ENCODE measurements at places on chromosomes 6 and 20.
A peak's percentile ranks its signal among the peaks of the same experiment; 100 is the strongest.

GRCh38 chr6:38269461-38270172 is 370.1 kb downstream of the BTBD9 start:
- no peak for DNase-seq

- no peak for DNase-seq
Measured at GRCh38 chr20:32237419-32237818, 29.7 kb downstream of the POFUT1 start.

DNA sequence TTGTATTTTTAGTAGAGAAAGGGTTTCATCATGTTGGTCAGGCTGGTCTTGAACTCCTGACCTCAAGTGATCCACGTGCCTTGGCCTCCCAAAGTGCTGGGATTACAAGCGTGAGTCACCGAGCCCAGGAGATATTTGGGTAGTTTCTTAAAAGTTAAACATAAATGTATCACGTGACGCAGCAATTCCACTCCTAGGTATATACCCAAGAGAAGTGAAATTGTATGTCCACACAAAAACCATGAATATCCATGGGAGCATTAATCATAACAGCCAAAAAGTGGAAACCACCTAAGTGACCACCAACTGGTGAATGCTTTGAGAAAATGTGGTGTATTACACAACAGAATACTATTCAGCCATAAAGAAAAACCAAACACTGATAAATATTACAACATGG is 164.8 kb downstream of the MRPL14 start:
- DNase-seq: no peak

- DNase-seq: no peak
Measured at GRCh38 chr20:36862857-36863668, 12.9 kb upstream of the TLDC2 start.

DNA sequence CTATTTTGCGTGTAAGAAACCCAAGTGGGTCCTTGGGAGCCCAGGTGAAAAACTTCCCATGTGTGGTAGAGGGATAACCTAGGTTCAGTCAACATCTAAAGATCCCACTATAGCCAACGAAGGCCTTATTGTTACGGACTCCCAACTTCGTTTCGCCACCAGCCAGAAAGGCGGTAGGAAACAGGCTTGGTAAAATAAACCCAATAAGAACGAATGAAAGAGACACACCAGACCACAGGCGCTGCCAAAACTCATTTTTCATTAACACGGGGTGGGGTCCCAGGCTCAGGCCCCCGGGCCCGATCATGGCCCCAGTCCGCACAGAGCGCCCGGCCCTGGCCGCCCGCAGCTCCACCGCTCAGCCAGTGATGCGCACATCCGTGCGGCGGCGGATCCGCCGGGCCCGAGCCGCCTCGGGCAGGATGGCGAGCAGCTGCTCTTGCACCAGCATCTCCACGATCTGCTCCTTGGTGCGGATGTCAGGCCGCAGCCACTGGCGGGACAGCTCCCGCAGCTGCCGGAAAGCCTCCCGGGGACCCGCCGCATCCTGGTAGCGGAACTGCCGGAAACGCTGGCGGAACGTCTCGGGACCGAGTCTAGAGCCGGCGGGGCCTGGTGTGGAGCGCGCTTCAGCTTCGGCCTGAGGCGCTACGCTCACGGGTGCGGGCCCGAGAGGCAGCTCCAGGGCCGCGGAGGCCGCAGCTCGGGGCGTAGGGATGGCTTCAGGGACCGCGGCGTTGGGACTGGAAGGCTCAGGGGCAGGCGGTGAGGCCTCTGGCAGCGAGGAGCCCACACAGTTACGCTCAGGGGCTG is 709 bp downstream of the SCAND1 start:
- no peak for DNase-seq

DNA sequence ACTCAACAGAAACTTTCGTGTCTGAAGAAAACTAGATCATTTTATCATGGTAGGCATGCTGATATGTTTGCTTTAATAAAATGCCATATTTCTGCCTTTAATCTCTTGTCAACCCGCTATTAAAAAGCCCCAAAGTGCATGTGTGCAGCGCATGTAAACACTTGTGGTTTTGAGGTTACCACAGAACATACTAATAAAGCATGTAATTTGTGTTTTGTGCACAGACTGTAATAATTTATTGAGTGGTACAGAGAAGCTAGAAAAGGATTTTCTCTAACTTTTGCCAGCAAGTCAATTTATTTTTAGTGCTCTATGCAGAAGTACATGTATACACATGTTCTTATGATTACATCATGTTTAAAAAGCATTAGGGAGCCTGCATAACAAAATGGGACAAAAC is 349.9 kb upstream of the SLC35B3 start:
- DNase-seq: no peak

DNA sequence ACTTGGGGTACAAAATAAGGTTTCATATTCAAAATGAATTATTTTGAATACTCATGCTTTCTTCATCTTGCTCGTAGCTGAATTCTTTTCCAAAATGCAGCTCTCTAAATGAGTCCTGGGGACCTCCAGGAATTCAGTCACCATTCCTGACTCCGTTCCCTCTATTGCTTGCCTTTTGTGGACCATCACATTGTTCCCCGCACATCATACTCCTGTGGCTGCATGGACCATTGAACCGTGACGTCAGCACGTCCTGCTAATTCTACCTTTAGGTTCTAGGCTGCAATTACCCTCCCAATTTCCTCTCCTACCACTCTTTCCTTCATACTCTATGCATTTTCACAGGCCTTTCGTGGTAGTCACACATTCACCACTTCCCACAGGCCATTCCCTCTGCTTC is 173.1 kb upstream of the ID4 start:
- DNase-seq: no peak

GRCh38 chr6:14260839-14261238 is 143.3 kb downstream of the CD83 start:
- DNase-seq: no peak

- DNase-seq: no peak
Measured at GRCh38 chr6:108838101-108838717, 10.0 kb upstream of the ARMC2 start.

GRCh38 chr6:131773284-131773950 is 34.4 kb upstream of the ENPP1 start:
- DNase-seq: no peak

- no peak for DNase-seq
Measured at GRCh38 chr20:33899106-33899505, 88.0 kb downstream of the CHMP4B start.

GRCh38 chr20:36098364-36098763 is 56.2 kb upstream of the EPB41L1 start:
- DNase-seq: peak; percentile 14

GRCh38 chr6:85360794-85361642 is 88.9 kb upstream of the NT5E start:
- DNase-seq: no peak

DNA sequence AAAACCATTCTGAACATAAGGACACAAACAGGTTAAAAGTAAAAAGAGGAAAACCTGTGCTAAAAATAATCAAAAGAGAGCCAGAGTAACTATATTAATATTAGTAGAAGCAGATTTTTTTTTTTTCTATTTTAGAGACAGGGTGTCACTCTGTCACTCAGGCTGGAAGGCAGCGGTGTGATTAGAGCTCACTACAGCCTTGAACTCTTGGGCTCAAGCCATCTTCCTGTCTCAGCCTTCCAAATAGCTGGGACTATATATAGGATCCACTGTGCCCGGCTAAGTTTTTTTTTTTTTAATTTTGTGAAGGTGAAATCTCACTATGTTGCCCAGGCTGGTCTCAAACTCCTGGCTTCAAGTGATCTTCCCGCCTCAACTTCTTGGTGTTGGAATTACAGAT is 33.4 kb upstream of the PLN start:
- no peak for DNase-seq

DNA sequence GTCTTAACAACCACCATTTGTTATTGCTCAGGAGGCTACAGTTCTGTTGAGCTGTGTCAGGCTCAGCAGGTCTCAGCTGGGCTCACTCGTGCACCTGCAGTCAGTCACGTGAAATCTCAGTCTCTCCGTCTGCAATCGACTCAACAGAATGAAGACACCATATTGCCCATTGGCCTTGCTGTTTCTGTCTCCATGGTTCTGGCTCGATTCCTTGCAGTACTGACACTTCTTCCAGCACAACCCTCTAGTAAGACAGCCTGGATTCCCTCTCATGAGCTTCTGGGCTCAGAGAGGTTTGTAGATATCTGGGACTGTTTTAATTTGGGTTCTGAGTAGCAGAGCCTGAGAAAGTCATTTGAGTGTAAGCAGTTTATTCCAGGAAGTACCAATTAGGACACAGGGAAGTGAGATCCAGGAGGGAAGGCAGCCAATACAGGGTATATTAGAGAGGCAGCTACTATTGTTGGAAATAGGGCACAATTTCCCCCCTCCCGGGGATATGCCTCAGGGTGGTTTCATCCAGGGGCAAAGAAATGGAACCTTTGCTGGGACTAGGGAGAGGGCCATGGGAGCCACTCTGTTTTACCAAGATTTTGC is 87.4 kb upstream of the RALGAPA2 start:
- DNase-seq: no peak

GRCh38 chr20:55934146-55934545 is 71.2 kb downstream of the CBLN4 start:
- no peak for DNase-seq

- no peak for DNase-seq
Measured at GRCh38 chr20:15163632-15164031, 826.2 kb upstream of the FLRT3 start.

GRCh38 chr6:57108691-57109090 is 18.7 kb downstream of the ZNF451 start:
- no peak for DNase-seq

DNA sequence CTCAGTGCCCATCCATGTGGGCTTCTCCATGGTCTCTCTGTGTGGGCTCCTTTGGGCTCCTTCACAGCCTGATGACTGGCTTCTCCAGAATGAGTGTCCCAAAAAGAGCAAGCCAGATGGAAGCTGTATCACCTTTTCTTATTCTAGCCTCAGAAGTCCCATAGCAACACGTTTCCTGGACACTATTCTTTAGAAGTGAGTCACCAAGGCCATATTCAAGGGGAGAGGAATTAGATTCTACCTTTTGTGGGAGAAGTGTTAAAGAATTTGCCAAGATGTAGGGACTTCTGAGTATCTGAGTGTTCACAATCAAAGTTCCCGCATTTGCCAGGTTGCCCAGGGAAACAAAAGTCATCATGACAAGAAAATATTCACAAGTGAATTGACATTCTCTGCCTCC is 20.7 kb upstream of the TBC1D22B start:
- DNase-seq: no peak

DNA sequence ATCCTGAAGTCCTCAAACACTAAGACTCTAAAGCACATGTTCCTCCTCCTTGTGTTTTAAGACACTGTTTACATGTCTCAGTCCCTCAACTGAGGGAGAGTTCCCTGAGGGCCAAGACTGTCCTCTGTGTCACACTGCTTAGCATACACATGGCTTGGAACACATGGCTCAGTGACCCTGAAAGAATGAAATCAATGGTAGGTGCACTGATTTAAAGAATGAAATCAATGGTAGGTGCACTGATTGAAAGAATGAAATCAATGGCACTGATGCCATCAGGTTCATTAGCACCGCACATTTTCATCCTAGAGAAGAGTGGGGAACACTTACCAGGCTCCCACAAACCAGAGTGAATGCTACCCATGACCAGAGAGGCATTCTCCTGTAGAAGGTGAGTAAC is 9.8 kb downstream of the TOMM34 start:
- no peak for DNase-seq

GRCh38 chr20:48695255-48695654 is 132.5 kb downstream of the PREX1 start:
- DNase-seq: no peak

- DNase-seq: peak; percentile 54
Measured at GRCh38 chr6:30357678-30358540, 13.0 kb downstream of the RPP21 start.

GRCh38 chr20:6055161-6055783 is 1.4 kb upstream of the LRRN4 start:
- DNase-seq: no peak

DNA sequence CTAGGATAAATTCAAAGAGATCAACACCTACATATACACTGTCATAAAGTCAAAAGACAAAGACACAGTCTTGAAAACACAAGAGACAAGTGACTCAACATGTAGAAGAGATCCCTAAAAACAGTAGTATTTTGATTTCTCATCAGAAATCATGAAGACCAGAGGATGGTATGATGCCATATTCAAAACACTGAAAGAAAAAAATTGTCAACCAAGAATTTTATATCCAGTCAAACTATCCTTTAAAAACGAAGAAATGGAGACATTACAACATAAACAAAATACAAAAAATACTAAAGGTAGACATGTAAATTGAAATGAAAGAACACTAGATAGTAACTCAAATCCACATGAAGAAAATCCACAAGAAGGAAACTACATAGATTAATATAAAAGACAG is 27.3 kb upstream of the HBS1L start:
- DNase-seq: no peak

- DNase-seq: no peak
Measured at GRCh38 chr6:25309886-25310285, 30.7 kb downstream of the CARMIL1 start.

- DNase-seq: no peak
Measured at GRCh38 chr6:33088258-33088930, 12.6 kb downstream of the HLA-DPB1 start.

DNA sequence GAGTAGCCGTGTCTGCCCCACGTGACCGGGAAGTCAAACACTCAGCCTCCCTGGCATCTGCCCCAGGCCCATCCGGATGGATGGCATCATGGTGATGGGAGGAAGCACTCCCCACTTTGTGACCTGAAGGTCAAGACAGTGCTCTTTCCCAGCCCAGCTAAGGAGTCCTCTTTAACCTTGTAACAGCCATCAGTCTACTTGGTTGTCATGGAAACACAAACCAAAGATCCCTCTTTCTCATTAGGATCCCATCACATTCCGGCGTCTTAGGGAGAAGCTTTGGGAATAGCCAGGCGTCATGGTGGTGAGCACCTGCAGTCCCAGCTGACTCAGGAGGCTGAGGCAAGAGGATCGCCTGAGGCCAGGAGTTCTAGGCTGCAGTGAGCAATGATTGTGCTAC is 90.9 kb upstream of the FOXC1 start:
- DNase-seq: no peak

DNA sequence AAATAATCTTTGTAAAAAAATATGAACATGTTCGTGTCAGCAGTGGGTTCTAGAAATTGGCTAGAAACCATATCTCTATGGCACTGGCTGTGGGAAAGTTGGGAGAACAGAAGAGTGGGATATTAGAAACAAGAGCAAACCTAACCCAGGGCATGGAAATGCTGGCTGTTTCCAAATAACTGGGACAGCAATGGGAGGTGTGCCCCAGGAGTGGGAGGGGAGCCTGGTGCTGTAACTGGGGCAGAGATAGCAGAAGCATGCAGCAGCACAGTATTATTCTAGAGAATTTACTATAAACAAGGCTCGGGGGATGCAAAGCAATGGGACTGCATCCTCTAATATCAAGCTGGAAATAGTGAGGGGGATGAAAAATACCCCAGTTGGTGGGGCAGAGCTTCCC is 175.0 kb downstream of the KIF6 start:
- no peak for DNase-seq

DNA sequence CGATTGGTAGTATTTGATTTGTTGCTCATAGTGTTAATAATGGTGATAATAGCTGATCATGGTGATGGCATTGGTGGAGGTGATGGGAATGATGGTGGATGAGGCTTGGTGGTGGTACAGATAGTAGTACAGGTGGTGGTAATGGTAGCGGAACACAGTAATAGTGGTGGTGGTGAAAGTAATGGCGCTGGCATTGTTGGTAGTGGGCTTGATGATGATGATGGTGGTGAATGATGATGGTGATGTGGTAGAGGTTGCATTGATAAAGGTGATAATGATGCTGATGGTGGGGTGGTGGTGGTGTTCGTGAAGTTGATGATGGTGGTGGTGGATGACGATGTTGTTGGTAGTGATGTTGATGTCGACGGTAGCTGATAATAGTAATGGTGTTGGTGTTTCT is 24.6 kb upstream of the CLIC5 start:
- DNase-seq: no peak

- no peak for DNase-seq
Measured at GRCh38 chr6:162719528-162719927, 8.0 kb downstream of the PRKN start.
